ENCODE measurements at places on chromosomes 6 and 20. TPM values are rescaled to one million over a fixed set of nuclear protein-coding genes. Genes with fewer than 3 reads are reported as not detected.

- no peak for DNase-seq
Measured at GRCh38 chr20:18571009-18571408, 3.8 kb downstream of the SMIM26 start.

DNA sequence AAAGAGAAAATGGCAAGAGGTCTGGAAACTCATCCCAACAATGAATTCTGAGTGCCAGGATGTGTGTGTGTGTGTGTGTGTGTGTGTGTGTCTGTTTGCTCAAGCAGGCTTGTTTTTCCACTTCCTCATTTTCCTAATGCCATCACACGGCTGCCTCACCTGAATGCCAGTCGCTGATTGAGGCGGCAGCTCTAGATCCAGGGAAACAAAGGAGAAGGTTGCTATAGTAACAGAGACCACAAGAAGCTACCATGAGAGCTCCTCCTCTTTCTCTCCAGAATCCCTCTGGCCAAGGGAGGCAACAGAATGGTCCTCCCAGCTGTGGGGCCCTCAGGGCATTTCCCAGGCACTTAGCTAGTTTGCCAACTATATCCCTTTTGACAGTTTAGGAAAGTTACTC, 241.1 kb upstream of the TSHZ2 start:
- no peak for DNase-seq

SCGN gene
- not detected for total RNA-seq

ADGRB3 gene
- total RNA-seq = 7.3 TPM

DNA sequence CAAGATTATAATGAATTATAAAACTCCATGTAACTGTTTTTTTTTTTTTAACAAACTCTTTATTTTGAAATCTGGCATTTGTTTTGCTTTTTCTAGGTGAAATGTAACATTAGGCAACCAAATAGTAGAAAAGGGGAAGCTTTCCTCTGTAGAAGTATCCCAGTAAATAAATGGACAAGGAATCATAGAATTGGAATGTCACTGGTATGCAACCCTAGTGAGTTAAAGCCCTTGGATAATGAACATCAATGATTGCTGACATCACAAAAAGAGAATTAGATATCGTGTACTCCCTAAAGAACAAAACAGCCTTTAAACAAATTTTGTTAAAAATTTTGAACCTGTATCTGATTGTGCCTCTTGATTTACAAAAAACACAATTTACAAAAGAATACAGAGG, 93.9 kb upstream of the OGFRL1 start:
- no peak for DNase-seq

B3GAT2 gene
- total RNA-seq = not detected

NFATC2 gene
- 7.6 TPM for total RNA-seq

DNA sequence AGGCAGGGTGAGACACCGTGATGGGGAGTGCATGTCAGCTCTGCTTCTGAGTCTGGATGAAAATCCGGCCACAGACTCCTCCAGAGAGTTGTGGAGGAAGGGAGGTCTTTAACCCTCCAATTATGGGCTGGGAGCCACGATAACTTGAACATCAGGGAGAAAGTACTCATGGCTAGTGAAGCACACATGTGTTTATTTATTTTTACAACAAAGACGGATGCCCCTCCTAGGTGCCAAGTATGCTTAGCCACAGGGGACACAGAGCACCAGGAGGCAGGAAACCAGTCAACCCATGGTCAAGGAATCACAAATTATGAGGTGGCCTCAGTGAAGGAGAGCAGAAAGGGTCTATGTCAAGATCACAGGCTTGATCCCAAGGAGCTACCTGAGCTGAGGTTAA, 54.1 kb downstream of the ZNF217 start:
- DNase-seq = no peak

BTNL2 gene
- not detected for total RNA-seq

BMP5 gene
- total RNA-seq = 6.6 TPM

DNA sequence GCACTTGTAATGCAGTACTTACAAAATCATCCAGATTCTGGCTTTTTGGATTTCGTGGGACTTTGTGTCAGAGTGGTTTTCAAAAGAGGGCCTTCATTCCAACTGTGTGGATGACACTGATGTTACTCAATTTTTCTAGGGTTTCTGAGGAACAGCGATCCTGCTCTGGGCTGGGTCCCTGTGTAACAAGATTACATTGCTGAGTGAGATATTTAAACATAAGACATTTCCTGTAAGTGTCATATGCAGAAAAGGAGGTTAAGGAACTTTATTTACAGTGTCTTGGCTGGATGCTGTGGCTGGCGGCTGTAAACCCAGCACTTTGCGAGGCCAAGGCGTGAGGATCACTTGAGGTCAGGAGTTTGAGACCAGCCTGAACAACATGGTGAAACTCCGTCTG, 6.7 kb downstream of the ZFAND3 start:
- no peak for DNase-seq

CCM2L gene
- 6.7 TPM for total RNA-seq

- no peak for DNase-seq
Measured at GRCh38 chr6:34225551-34225950, 11.1 kb upstream of the HMGA1 start.

GRCh38 chr6:166361077-166361429, 18.7 kb upstream of the SFT2D1 start:
- DNase-seq = peak; percentile 40

- no peak for DNase-seq
Measured at GRCh38 chr20:17602493-17602892, 32.6 kb downstream of the DSTN start.

PTPRT gene
- total RNA-seq = 3.3 TPM

GRCh38 chr6:163113358-163113962, 301.1 kb upstream of the QKI start:
- no peak for DNase-seq

DNA sequence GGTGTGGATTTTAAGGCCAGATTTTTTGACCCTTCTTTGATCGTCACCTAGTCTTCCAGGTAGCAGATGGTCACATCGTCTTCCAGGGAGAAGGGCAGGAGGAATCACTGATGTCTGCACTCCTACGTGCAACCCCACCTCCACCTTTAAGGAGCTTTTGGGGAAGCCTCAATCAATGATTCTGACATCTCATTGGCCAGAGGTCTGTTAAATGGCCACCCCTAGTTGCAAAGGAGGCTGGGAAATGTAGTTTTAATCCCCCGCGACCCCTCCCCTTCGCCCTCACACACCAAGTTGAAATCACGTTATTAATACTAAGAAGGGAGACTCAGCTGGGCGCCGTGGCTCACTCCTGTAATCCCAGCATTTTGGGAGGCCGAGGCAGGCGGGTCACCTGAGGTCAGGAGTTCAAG, 151.4 kb downstream of the BCAS1 start:
- no peak for DNase-seq

GRCh38 chr20:63690003-63690897, 6.2 kb upstream of the TNFRSF6B start:
- DNase-seq = peak; percentile 75

GRCh38 chr6:163459007-163459406, 44.5 kb downstream of the QKI start:
- no peak for DNase-seq

- no peak for DNase-seq
Measured at GRCh38 chr20:48747840-48748414, 79.9 kb downstream of the PREX1 start.

DNA sequence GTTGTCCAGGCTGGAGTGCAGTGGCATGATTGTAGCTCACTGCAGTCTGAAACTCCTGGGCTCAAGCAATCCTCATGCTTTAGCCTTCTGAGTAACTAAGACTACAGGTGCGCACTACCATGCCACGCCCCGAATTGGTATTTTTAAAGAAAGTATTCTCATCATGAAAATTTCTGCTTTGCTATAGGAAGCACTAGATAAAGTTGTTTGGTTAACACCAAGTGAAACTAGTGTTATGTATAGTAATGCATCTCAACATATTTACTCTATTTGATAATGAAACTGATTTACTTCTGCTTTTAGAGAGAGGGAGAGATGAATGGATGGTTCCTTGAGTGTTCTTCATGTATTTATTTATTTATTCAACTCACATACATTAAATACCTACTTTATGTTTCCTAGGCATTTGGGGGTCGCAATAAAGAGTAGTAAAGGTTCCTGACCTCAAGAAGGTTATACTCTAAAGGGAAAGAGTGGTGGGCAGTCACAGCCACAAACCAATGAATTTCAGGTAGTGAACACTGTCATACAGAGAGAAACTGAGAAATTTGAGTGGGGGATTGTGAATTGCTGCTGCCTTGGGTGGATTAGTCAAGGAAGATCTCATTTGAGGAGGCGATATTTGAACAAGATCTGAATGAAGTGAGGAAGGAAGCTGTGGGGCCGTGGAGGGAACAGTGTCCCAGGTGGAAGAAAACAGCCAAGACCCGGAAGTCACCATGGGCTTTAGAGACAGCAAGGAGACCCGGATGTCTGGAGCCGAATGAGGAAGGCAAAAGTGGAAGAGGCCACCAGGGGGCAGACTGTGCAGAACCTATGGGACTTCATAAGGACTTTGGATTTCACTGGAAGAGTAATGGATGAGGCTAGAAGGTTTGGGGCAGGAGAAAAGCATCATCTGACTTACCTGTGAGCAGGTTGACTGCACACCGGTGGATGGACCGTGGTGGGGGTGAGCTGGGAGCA, 185.6 kb downstream of the TSHZ2 start:
- DNase-seq = no peak

DNA sequence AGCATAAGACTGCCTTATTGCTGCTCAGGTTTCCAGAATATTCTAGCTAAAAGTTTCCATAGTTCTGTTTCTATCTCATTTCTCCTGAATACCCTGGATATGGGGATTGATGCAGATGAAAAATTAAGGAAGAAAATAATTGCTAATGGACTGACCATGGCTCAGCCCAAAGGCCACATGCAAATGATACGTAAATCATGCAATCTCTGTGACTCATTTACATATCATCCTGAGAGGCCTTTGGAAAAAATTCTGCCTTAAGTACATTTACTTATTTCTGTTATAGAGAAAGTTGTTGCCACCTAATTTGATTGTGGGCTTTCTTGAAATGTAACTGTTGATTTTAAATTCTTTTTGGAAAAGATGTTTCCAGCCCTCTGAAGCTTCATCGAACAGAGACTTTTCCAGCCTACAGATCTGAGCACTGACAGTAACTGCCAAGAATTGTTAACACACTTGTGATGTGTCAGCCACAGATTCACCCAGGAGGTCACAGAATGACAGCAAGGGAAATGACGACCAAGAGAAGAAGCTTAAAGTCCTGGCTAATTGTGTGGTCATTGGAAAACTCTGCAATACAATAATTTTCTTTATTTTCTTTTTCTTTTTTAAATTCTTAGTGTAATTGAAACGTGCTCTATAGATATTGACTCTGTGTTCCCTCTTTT, 174.8 kb downstream of the DOK5 start:
- no peak for DNase-seq

- DNase-seq = no peak
Measured at GRCh38 chr20:43287637-43288036, 97.9 kb upstream of the PTPRT start.

GRCh38 chr20:24364482-24364881, 104.9 kb upstream of the SYNDIG1 start:
- no peak for DNase-seq

GRCh38 chr6:23272536-23272935, 703.2 kb downstream of the HDGFL1 start:
- DNase-seq = no peak

MUC21 gene
- total RNA-seq = 4.3 TPM

PKHD1 gene
- total RNA-seq = 0.22 TPM

DNA sequence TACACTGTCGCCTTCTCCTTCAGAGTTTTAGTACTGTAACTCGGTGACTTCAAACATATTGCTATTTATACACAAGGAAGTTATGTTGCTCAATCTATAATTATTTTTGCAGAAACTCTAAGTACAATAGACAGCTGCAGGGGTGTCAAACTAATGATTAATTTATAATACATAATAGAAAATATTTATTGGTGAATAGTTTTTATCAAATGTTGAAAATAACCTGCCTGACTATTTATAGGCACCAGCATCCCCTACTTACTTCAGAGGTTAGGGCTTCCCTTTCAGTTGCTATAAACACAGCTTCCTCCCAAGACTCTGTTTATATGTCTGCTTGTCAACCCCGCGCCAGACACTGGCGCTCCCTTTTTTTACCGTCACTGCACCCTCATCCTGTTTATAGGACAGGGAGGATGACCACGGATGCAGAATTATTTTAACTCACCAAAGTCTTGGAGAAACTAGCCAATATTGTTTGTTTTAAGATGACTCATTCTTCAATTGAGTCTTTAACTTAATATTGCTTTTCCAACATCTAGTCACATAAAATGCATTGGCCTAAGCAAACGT, 225.0 kb downstream of the ALDH8A1 start:
- no peak for DNase-seq

DNA sequence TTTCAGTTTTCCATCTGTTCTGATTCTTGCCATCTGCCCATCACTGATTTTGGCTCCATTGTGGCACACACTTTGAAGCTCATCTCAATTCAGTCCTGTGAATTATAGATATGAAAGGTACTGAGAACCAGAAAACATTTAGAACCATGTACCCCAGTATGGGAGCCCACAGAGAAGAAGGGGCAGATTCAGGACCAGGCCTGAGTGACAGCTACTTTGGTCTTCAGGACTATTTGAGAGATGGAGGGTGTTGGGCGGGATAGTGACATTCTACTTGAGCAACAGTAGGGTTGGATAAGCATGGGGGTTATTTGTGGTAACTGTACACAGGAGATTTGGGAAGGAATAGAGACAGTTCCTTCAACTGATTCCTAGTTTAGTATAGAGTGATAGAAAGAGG, 259.2 kb upstream of the MANEA start:
- DNase-seq = no peak

DNA sequence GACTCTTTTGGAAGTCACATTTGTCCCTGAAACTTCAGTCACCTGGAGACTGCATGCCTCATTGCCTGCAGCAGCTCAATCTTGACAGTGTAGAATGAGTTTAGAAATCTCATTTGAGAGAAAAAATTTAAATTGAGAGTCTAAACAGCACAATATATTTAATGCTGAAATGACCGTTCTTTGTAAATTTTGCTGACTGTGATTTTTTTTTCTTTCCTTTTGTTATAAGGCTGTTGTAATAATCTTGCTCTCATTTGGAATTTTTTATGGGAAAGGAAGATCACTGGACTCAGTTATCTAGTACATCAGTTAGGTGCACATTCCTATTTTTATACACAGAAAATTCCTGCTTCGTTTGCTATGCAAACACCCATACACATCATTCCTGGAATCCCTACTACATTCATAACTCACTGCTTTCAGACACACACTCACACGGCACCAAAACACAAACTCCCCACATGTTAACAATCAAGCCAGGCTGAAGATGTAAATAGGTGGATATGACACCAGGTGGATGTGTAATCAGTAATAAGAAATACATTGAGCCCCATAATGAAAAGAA, 43.8 kb downstream of the PTCHD4 start:
- no peak for DNase-seq

GRCh38 chr6:129705212-129705611, 4.8 kb downstream of the ARHGAP18 start:
- DNase-seq = no peak

FOXF2 gene
- total RNA-seq = 17.7 TPM

SEL1L2 gene
- not detected for total RNA-seq

- no peak for DNase-seq
Measured at GRCh38 chr20:24723186-24723585, 225.9 kb upstream of the CST7 start.

DNA sequence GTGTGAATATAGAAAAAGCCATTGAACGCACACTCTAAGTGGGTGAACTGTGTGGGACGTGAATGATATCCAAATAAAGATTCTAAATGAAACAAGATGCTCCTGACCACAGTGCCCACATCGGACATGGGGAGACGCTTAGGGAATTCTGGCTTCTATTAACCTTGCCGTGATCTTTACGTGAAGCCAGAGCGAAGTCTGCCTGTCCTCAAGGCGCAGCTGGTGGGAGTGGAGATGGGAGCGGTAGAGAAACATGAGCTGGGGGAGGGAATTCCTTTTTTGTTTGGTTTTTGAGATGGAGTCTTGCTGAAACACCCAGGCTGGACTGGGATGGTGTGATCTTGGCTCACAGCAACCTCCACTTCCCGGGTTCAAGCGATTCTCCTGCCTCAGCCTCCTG, 46.0 kb downstream of the VSTM2L start:
- DNase-seq = no peak

CRISP3 gene
- total RNA-seq = 0.30 TPM

All from upper lobe of left lung (tissue), 6 donors.